ENCODE measurements at places on chromosomes 2 and 18.

- no peak for DNase-seq
Measured at GRCh38 chr2:53641290-53641689, 126.3 kb upstream of the CHAC2 start.

GRCh38 chr2:43414586-43415135, 181.2 kb downstream of the THADA start:
- no peak for DNase-seq

GRCh38 chr2:237962432-237963084, 4.3 kb upstream of the UBE2F start:
- DNase-seq, result no peak

- DNase-seq, result no peak
Measured at GRCh38 chr2:45872211-45872610, 220.7 kb downstream of the PRKCE start.

GRCh38 chr2:65053199-65053598, 3.0 kb upstream of the CEP68 start:
- no peak for DNase-seq

- DNase-seq, result no peak
Measured at GRCh38 chr2:171711351-171711750, 24.1 kb downstream of the DYNC1I2 start.

GRCh38 chr2:23436346-23437098, 51.5 kb downstream of the KLHL29 start:
- DNase-seq, result no peak

DNA sequence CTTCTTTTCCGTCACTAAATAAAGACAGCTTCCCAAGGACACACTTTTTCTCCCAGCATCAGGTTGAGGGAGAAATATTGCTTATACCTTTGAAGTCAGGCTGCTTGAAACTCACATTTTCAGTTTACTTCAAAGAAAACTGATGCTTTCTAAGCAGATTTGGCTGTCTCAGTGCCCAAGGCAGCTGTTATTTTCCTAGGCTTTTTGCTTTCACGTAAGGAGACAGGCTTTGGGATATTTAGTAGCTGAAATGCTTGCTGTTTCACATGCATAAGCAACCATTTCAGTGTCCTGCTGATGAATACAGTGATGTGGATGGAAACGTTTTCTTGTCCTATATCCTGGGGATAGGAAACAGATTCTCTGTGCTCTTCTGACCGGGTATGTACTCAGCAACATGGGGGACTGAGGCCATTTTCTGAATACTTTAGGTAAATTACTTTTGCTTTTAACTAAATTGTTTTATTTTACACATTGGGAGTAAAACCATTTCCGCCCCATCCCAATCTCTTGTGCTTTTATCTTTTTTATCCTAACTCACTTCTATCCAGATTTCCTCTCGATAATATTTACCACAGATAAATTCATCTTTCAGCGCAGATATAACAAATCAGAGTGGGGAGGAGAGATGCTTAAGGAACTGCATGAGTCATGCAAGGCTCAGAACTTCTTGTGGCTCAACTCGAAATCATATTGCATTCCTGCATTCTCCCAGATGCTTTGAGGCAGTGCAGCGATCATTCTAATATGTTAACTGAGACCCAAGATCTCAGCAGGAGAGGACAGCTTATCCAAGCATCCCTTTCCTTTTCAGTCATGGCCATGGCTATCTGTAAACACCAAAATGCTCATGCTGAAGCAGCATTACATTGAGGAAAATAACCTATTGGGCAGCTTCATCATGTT, 22.2 kb downstream of the GALR1 start:
- DNase-seq, result no peak

- DNase-seq, result no peak
Measured at GRCh38 chr2:74812787-74813590, 20.9 kb upstream of the HK2 start.

GRCh38 chr2:36512705-36513104, 85.3 kb downstream of the FEZ2 start:
- DNase-seq, result no peak

DNA sequence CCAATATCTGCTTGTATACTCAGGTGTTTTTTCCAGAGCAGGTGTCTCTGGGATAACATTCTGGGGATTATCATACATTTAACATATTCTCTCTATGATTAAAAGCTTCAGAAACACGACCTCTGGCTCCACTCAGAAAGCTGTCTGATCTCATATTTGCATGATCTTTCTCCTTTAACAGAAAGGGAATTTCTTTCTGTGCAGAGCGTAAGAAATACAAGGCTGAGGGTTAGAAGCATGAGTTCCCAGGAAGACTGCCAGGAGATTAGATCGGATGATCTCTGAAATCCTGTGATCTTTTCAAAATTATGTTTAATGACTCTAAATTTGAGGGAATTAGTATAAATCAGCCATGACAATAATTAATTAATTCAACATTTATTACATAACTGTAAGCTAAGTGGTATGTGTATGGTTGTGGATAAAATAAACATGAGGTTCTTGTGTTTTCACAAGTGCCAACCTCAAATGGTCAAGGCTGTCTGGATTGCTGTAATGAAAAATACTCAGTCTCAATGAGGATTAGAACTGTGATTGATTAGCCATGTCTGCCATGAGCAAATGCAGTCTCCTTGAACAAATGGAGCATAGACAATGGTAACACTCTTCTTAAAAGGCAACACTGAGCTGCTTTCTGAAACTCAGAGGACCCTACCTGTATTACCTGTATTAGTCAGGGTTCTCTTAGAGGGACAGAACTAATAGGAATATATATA, 304.9 kb downstream of the STK39 start:
- DNase-seq, result no peak

GRCh38 chr2:72694715-72695496, 130.9 kb downstream of the EXOC6B start:
- DNase-seq, result peak; percentile 49

DNA sequence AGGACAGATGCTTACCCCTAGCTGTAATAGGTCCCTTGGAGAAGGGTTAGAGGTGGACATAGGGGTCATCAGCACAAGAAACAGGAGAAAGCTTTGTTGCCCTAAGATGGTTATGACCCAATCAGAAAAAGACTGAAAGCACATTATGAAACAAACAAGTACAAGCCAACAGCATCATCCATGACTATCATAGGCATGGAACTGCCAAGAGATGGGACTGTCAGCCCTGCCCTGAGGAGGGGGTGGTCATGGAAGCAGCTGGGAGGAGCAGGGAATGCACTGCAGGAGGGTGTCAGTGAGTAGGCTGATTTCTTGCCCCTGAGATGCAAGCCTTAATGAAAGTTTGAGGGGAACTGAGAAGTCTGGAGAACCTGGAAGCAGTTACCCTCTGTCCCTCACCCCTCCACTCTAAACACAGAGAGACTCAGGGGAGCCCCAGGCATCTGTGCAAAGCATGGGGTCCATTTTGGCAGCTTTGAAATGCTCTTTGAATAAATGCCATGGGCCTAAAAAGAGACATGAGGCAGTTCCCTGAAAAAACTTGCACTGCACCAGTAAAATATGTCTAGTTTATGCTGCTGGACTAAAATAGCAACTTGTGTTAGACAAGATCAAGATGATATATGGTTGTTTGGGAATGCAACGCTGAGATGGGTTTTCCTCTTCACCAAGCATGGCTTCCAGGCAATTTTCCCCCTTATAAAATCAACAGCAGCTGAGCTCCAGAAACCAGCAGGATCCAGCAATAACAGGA, 122.7 kb upstream of the ZFP36L2 start:
- DNase-seq, result no peak

DNA sequence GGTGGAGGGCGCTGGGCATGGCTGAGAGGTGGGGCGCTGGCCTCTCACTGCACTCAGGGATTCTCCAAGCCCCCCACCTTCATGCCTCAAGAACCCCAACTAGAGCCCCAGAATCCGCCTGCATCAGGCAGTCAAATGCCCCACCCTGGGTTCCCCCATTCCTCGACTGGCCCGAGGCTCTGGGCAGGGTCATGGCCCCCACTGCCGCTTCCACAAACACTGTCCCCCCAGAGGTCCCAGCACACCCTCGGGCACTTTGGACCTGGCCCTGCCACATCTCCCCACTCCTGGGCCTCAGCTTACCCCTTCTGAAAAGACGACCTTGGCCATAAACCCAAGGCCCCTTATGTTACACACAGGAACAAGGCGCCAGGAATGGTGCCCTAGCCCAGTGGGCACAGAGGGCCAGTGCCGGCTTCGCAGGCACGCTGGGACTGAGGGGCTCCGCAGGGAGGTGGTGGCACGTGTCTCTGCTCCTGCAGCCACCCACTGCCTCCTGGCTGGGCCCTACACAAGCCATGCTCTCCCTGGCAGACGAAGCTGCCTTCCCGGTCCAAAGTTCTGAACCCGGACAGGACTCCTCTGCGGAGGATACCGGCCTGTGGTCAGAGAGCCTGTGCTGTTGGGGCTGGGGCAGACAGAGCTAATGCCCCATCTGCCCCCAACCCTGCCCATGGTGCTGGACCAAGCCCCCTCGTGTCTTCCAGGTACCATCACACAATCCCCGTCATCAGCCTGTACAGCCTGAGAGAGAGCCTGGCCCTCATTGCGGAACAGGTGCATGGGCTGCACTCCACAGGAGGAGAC, 6.8 kb downstream of the AGXT start:
- DNase-seq, result no peak

DNA sequence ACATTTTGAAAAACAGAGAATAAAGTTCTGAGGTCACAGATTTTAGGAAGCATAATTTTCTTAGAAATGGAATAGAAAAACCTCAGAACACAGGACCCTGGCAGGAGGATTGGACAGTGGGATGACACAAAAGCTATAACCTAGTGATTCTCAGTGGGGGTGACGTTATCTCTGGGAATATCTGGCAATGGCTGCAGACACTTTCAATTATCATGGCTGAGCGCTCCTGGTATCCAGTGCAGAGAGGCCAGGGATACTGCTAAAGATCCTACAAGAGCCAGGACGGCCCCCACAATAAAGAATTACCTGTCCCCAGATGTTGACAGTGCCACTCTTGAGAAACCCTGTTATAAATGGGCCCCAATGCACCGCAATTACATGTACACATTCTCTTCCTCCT, 117.2 kb upstream of the SPRED2 start:
- DNase-seq, result peak; percentile 84

DNA sequence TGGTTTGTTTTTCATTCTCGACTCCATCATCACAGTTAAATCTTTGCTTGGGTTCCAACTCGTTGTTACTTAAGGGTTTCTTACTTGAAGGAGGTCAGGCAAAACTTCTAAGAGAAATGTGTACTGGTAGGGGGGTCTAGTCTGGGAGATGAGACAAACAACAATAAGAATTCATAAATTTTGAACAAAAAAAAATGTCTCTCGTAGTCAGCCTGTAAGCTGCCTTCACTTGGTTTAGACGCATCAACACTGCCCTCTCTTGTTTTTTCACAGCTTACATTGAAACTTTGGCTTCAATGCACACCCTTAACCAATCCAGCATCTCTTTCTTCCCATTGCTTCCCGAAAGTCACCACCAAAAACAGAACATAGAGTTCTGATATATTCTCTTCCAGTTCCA, 576.4 kb upstream of the PIK3C3 start:
- peak; percentile 47 for DNase-seq
